ENCODE measurements at places on chromosomes 4 and X. TPM values are rescaled to one million over a fixed set of nuclear protein-coding genes. Genes with fewer than 3 reads are reported as not detected.

Gene VCX2
- not detected for total RNA-seq

GRCh38 chr4:1584498-1584897 lies 99.6 kb downstream of the FAM53A start:
- DNase-seq: no peak

- DNase-seq: no peak
Observed at GRCh38 chr4:6049985-6050384, 31.8 kb upstream of the C4orf50 start.

Gene CSN1S1
- not detected for total RNA-seq

DNA sequence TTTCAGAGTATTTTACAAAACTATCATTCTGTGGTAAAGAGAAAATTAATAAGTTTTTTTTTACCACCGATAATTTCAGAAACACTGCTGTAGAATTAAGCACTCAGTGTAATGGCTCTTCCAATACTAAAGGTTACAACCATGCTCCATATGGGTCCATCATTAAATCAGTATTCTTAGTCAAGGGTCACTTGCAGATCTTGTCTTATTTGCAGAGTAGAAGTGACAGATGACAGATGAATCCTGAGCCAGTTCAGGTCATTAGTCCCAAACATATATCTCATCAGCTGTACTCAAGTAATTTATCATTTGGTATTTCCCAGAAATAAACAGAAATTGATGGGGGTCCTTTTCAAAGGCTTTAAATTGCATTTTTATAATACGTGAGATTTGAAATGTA lies 182.9 kb downstream of the CFAP47 start:
- DNase-seq: no peak

Gene PNMA3
- total RNA-seq: 9.4 TPM

Gene ZIC3
- total RNA-seq: 128 TPM

Gene MAGEA11
- not detected for total RNA-seq

DNA sequence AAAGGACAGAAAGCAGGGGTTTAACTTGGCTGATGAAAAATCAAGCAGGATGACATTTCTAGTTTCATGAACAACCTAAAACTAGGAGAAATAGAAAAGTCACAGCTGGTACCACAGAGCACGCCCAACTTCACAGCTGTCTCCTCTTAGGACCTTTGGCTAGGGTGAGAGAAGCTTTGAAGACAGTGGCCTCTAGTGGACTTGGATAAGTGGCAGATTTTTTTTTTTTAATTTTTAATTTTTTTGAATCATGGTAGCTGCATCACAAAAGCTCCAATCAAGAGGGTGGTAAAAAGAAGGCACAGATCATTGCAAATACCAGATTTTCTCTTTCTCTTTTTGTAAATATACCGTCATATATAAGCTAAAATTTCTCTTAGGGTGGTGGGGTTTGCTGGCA lies 20.2 kb upstream of the MAP3K15 start:
- DNase-seq: no peak

- DNase-seq: peak; percentile 51
Observed at GRCh38 chrX:16172391-16172790, 5.1 kb downstream of the MAGEB17 start.

DNA sequence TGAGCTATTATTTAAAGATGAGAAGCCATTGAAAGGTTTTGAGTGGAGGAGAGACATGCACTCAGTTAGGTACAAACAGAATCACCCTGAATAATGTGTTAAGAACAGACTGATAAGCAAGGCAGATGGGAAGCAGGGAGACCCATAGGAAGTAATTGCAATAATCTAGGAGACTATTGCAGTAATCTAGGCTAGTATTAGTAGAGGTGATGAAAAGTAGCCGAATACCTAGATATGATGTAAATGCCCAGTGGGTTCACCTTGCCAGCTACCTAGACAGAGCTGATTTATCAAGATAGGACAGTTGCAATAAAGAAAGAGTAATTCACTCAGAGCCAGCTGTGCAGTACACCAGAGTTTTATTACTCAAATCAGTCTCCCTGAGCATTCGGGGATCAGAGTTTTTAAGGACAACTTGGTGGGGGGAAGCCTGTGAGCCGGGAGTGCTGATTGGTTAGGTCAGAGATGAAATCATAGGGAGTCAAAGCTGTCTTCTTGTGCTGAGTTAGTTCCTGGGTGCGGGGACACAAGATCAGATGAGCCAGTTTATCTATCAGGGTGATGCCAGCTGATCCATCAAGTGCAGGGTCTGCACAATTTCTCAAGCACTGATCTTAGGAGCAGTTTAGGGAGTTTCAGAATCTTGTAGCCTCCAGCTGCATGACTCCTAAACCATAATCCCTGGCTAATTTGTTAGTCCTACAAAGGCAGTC lies 427.5 kb downstream of the RPA4 start:
- DNase-seq: peak; percentile 47

- DNase-seq: no peak
Observed at GRCh38 chr4:150090836-150091235, 12.6 kb downstream of the DCLK2 start.

- DNase-seq: no peak
Observed at GRCh38 chrX:132425744-132426318, 63.0 kb downstream of the MBNL3 start.

Gene ETDB
- not detected for total RNA-seq

- DNase-seq: no peak
Observed at GRCh38 chrX:13733506-13733905, 914 bp downstream of the TRAPPC2 start.

Gene SULT1B1
- total RNA-seq: not detected

Gene ATOH1
- not detected for total RNA-seq

- no peak for DNase-seq
Observed at GRCh38 chr4:109820563-109820962, 5.0 kb downstream of the GAR1 start.

DNA sequence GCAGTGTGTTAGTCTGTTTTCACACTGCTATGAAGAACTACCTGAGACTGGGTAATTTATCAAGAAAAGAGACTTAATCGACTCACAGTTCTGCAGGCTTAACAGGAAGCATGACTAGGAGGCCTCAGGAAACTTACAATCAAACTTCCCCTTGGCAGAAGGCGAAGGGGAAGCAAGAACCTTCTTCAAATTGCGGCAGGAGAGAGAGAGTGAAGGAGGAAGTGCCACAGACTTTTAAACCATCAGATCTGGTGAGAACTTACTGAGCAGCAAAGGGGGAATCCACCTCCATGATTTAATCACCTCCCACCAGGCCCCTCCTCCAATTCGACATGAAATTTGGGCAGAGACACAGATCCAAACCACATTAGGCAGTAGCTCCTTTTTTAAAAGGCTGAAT lies 59.2 kb upstream of the LEF1 start:
- no peak for DNase-seq

GRCh38 chrX:115909017-115909416 lies 261.5 kb upstream of the AGTR2 start:
- no peak for DNase-seq

Gene NXF2B
- total RNA-seq: not detected

- DNase-seq: no peak
Observed at GRCh38 chrX:138669693-138670092, 41.8 kb downstream of the FGF13 start.

Gene RNF150
- 3.7 TPM for total RNA-seq

GRCh38 chrX:79371640-79372039 lies 4.5 kb upstream of the ITM2A start:
- DNase-seq: no peak

Gene TLL1
- total RNA-seq: not detected
